ENCODE measurements at places on chromosomes 11 and 22.

- DNase-seq = no peak
Observed at GRCh38 chr22:31449506-31449905, 40.1 kb downstream of the EIF4ENIF1 start.

- DNase-seq = no peak
Observed at GRCh38 chr22:47765757-47766156, 1003.3 kb downstream of the TBC1D22A start.

- peak; percentile 99 for DNase-seq
Observed at GRCh38 chr22:31399211-31400022, at the start of gene DRG1. TSS of gene DRG1 (plus strand) at chr22:31399604. CDS start at chr22:31399684, 80 bp downstream.

- DNase-seq = no peak
Observed at GRCh38 chr11:121336279-121336937, 43.8 kb downstream of the SC5D start.

- DNase-seq = no peak
Observed at GRCh38 chr22:25718135-25718840, 23.7 kb upstream of the MYO18B start.

DNA sequence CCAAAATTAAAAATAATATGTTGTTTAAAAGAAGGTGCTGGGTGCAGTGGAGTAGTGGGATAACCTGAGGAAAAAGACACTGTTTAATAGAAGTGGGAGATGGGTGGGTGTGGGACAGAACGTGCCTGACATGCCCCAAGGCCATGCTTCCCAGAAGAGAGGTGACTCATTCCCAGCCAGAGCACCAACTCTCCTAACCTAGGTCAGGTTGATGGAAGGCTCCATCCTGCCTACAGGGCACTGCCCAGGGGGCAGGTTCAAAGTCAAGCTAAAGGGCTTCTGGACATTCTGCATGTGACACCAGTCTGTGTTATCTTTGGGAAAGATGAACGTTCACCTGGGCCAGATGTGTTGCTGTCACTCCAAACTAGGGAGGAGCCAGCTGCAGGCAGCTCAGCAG, 453.1 kb downstream of the SOX6 start:
- no peak for DNase-seq
